ENCODE measurements at places on chromosomes 1 and 21.

- no peak for DNase-seq
Measured at GRCh38 chr1:51592711-51593110, 24.2 kb upstream of the OSBPL9 start.

- DNase-seq: no peak
Measured at GRCh38 chr1:208433086-208433485, 188.9 kb upstream of the PLXNA2 start.

DNA sequence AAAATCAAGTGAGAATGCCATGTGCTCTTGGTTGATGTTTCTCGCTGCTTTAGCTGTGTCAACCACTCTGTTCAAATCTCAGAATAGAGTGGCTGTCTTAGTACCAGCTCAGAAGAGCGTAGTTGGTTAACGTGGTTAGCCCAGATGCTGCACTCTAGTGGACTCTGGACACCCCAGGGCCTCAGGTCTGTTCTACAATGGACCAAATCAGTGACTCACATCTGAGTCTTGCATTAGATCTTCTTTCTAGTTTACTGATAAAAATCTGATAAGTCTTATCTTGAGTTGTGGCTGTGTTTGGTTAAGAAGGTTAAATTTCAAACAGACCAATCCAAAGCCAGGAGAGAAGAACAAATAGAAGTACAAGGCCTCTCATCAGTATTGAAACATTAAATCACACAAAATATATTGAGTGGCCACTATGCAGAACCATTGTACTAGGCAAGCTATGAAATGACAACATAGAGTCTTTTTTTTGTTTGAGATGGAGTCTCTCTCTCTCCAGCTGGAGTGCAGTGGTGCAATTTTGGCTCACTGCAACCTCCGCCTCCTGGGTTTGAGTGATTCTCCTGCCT lies 104.1 kb downstream of the NR5A2 start:
- no peak for DNase-seq

GRCh38 chr1:61851849-61852669 lies 109.8 kb downstream of the PATJ start:
- DNase-seq: no peak

- no peak for DNase-seq
Measured at GRCh38 chr21:38027901-38028498, 111.7 kb upstream of the KCNJ6 start.

DNA sequence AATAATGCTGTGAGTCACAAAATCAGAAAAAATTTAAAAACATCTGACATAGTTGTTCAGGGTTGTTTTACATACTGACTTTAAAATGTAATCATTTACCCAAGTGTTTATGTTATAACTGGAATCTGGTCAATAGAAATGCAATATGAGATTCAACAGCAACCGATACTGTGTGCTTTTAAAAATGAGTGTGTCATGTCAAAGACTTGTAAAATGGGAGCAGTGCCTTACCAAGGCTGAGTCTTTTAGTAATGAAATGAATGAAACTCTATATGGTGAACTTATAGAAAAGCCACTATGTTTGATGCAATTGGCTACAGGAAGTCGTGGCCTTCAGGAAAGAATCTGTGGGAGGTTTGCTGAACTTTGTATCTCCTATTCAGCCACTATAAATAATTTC lies 570.2 kb downstream of the DPYD start:
- no peak for DNase-seq

DNA sequence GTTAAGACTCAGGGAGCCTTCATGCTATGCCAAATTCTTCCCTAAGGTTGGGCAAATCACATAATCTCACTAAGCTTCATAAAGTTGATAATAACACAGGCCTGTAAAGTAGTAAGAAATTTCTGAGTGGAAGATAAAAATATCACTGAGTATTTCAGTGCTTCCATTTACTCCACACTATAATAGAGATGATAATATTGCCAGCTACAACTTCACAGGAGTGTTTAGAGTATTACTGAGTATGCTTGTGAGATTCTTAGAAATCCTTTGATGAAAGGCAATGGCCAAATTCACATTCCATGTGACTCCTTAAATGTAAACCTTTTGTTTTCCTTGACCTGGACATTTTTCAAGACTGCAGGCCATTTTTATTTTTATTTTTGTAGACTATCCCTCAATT lies 10.4 kb downstream of the ITGB3BP start:
- DNase-seq: no peak

DNA sequence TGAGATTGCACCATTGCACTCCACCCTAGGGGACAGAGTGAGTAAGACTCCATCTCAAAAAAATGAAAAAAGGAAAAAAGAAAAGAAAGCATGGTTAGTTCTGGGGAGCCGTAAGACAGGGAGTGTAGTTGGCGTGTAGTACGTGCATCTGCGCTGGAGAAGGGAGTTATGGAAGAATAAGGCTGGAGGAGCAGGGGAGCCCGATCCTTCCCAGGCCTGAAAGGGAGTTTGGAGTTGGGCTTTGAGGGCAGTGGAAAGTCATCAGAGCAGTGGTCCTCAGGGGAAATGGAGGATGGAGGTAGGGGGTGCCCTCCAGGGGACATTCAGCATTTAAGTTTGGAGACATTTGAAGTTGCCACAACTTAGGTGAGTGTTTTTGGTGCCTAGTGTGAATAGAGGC lies 11.3 kb upstream of the TMEM201 start:
- no peak for DNase-seq

GRCh38 chr1:238954865-238955264 lies 431.5 kb upstream of the CHRM3 start:
- DNase-seq: no peak

- DNase-seq: no peak
Measured at GRCh38 chr1:156101880-156102279, 12.6 kb upstream of the LMNA start.

DNA sequence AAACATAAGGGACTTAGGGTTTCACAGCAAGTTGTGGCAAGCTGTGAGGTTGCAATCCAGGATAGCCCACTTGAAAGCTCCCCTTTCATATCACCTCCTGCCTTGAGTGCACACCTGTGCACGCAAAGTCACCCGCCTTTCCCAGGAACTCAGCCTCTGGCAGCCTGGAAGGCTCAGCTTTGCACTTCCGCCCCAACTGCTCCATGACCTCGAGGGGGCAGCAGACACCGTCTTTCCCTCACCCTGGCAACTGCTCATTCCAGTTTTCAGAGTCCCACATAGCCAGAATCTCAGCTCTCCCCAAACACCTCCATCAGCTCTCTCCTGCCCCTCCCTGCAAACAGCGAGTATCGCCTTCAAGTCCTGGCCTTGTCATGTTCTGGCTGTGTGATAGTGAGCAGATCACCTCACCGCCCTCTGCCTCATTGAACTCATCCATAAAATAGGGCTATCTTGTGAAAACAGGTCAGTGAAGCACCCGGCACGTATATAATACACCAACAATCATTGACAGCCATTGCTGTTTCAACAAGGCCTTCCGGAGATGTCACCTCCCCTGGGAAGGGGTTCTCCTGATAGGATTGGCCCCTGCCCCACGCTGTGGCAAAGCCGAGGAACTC lies 32.2 kb upstream of the EPB41 start:
- DNase-seq: peak; percentile 59

DNA sequence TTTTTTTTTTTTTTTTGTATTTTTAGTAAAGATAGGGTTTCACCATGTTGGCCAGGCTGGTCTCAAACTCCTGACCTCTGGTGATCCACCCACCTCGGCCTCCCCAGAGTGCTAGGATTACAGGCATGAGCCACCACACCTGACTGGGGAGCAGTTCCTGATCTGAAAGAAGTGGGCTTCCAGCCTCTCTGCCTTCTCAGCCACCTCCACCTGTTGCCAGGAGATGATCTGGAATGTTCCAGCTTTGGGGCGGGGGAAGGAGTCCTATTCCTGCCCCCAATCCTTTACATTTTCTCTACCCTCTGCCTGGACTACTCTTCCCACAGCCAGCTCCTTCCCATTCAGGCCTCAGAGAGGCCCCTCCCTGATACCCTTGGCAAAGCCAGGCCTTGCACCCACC lies 28.1 kb downstream of the RAP1GAP start:
- DNase-seq: no peak

DNA sequence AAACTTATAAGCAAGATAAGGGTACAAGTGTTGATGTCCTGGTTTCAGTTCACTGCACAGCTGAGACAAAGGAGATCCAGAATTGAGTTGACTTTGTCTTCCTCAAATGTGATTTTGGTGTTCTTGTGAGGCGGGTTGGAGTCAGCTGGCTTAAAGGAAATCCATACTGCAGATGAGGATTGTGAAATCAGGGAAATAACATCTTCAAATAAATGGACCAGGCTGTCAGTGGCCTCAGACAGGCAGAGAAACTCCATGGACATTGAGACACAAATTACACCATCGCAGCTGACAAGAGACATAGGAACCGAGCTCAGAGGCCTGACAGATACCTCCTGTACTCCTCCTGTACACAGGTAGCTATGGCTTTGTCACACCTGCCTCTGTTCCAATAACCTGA lies 27.0 kb upstream of the REG4 start:
- no peak for DNase-seq

- no peak for DNase-seq
Measured at GRCh38 chr1:10507111-10507879, 32.5 kb downstream of the PEX14 start.

- DNase-seq: no peak
Measured at GRCh38 chr1:65344171-65344814, 35.0 kb downstream of the DNAJC6 start.

GRCh38 chr1:18881642-18882431 lies 20.5 kb downstream of the ALDH4A1 start:
- no peak for DNase-seq

DNA sequence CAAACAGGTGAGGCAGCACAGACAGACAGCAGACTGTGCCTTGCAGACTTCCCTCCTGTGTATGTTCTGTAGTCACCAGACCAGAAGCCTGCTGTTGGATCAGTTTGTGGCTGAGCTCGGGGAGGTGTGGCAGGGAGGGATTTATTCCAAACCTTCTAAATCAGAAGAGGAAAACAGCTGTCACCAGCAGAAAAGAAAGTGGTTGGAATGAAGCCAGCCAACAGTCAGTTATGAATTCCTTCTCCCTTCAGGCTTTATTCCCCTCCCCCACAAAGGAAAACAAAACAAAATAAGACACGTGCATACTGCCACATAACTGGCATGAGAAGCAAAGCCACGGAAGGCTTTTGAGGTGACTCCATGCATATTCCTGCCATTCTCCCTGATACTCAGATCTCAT lies 19.0 kb upstream of the PIGV start:
- DNase-seq: no peak

- DNase-seq: no peak
Measured at GRCh38 chr21:45767071-45768006, 123.8 kb downstream of the PCBP3 start.

GRCh38 chr21:34189506-34189905 lies 116.1 kb downstream of the MRPS6 start:
- DNase-seq: no peak

GRCh38 chr1:84735483-84735882 lies 45.2 kb upstream of the SSX2IP start:
- DNase-seq: no peak

DNA sequence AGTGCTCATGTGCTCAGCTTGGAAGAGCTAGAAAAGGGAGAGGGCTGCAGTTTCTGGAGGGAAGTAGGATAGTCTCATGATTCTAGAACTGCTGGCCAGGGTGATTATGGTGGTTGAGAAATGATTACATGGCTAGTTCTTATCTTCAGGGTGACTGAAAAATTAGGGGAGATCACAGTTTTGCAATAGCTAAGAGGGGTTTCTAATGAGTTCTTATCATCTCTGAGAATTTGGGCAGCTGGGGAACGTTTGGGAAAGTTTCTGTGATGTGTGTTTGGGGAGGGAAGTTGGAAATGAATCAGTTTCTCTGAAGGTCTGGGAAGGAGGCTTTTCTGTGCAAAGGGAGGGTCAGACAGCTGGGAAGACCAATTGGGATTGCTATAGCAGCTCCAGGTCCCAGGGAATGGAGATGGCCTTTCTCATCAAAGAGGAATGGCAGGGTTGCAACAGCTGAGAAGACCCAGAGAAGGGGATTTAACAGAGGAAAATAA lies 7.6 kb upstream of the RHOU start:
- no peak for DNase-seq

- no peak for DNase-seq
Measured at GRCh38 chr1:16302709-16303627, 49.3 kb downstream of the FBXO42 start.

GRCh38 chr1:153941826-153942725 lies 4.4 kb downstream of the DENND4B start:
- DNase-seq: no peak

DNA sequence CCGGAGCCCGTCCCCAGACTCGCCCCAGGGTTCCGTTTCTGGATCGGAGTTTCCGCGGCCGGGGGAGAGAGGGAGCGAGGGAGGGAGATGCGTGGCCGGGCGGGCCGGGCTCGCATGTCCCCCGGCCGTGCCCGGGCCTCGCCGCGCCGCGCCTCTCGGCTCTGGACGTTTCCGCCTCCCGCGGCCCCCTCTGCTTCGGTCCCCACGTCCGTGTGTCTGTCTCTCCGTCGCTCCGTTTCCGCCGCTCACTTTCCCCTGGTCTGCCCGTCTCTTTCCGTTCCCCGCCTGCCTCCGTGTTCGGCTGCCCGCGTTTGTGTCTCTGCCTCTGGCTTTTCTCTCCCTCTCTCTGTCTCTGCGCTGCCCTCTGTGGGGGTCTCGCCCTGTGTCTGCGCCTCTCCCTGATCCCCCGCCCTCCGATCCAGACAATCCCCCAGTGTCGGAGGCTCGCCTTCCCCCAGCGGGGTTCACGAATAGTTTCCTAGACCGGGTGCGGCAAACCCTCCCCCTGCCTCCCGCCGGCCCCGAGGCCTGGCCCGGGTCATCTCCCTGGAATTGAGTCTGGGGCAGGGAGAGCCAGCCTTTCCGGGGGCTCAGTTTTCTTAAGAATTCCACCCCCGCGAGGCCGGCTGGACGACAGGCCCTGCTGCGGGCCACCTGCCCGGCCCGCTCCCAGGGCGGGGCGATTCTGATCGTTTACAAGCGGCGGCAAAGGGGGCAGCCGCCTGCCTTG lies 735 bp downstream of the NBL1 start:
- no peak for DNase-seq

DNA sequence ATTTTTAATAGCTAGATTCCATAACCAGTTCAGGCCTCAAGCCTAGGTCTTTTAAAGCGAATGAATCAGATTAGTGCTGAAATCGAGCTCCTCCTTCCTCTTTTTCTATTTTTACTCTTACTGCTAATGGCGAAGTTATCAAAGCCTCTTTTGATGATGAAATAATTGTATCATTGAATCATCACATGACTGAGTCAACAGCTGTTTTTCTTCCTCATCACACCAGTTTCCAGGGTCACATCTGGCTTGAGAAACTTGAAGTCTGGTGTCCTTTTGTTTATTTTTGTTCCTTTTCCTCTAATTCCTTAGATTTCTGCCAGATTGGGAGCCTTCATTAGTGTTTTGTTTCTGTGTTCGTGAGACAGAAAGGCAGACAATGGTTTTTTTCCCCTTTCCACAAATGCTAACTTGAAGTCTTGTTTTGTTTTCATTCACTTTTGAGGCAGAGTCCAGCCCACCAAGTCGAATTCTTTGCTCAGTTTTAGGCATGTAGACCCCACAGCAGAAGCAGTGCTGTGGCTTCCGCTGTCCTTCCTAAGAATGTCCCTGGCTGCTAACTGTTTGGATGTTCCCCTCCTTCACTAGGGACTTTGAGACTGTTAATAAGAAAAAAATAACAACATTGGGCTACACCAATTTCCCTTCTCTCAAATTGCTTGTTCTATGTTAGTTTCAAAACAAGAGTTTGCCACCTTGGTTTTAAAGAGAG lies 51.9 kb upstream of the FMOD start:
- DNase-seq: no peak

- DNase-seq: no peak
Measured at GRCh38 chr1:155126556-155127104, 1.0 kb upstream of the EFNA1 start.
